Stimulated activated CD8-positive, alpha-beta memory T cell treated with anti-CD3 and anti-CD28 coated beads, Interleukin-7, amount 100 ng/mL, for 48 hours (primary cell): ENCODE measurements at places on chromosomes 1 and 21.

DNA sequence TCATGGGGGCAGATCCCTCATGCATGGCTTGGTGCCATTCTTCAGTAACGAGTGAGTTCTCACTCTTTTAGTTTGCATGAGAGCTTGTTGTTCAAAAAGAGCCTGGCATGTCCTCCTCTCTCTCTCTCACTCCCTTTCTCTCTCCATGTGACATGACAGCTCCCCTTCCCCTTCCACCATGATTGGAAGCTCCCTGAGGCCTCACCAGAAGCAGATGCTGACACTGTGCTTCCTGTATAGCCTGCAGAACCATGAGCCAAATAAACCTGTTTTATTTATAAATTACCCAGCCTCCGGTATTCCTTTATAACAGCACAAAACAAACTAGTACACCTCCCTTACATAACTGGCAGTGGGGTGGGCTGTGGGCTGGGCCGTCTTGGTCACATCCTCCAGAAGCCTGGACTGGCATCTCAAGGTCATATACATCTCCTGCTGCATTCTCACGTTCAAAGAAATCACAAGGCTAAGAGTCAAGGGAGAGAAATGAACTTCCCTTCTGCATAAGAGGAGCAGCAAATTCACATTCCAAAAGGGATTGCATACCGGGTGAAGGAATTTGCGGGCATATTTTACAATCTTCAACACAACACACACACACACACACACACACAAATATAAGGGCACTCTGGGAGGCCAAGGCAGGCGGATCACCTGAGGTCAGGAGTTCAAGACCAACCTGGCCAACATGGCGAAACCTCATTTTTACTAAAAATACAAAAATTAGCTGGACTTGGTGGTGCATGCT lies 2.3 kb upstream of the CCSAP start:
- DNase-seq: no peak

- no peak for DNase-seq
These were observed 365.5 kb upstream of the SGIP1 start for GRCh38 chr1:66168467-66168887.

GRCh38 chr1:150778409-150778808 lies 12.8 kb upstream of the CTSS start:
- DNase-seq: no peak

GRCh38 chr1:235108876-235109275 lies 19.8 kb downstream of the TOMM20 start:
- DNase-seq: no peak

GRCh38 chr1:223011505-223011856 lies 131.6 kb downstream of the TLR5 start:
- no peak for DNase-seq

DNA sequence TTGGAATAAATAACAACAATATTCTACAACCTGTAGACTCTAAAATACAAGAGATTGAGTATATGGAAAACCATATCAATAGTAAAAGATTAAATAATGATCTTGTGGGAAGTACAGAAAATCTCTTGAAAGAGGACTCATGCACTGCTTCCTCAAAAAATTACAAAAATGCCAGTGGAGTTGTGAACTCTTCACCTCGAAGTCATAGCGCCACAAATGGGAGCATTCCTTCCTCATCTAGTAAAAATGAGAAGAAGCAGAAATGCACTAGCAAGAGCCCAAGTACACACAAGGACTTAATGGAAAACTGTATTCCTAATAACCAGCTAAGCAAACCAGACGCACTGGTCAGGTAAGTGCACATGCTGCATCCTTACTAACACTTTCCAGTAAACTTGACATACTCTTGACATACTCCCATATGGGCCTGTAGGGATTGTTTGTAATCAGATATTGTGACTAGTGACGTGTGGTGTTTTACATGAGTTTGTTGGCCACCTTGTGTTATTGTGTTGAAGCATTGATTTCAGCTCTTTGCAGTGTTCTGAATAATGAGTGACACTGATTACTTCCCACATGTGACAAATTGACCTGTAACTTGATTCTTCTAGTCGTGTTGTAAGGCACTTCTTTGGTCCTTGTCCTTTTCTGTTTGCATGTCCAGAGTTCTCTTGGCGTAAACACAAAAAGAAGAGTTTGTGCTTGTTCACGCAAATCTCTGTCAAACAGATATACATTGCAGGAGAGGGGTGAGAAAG lies 28.0 kb downstream of the MACO1 start:
- DNase-seq: no peak

DNA sequence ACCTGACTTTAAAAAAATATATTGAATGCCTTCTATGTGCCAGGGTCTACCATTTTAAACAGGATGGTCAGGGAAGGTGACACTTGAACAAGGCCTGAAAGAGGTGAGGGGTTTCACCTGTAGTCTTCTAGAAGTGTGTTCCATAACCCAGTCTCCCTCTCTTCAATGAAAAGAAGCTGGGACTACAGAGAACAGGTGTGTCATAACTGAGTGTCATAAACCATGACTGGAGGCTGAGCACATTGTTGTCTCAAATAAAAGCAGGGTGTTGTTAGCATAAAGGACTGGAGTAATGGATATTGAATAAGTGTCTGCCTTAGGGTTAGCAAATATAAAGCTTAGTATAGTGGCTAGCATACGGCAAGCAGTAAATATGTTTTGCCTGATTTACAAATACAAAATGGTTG lies 65.4 kb downstream of the SYDE2 start:
- DNase-seq: no peak

GRCh38 chr1:27403065-27403726 lies 10.8 kb downstream of the GPR3 start:
- no peak for DNase-seq
